ENCODE measurements at places on chromosomes 2 and 18.

DNA sequence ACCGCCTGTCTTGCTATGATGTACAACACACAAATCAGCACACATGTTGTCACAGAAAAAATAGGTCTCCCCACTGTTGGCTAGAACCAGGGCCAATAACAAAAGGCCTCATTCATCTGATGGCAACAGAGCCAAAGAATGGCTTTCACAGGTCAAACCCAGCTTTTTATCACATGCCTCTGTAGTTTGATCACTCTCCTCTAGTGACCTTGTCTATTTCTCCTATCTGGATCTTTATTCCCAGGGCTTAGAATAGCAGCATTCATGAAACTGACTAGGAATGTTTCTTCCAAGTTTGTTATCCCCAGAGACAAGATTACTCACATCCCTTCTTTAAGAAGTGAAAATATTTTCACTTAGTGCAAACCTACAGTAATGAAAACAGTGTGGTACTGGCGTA, 285.8 kb upstream of the GYPC start:
- no peak for DNase-seq

GRCh38 chr2:118309946-118310680, 221.8 kb downstream of the INSIG2 start:
- DNase-seq, result peak; percentile 6

DNA sequence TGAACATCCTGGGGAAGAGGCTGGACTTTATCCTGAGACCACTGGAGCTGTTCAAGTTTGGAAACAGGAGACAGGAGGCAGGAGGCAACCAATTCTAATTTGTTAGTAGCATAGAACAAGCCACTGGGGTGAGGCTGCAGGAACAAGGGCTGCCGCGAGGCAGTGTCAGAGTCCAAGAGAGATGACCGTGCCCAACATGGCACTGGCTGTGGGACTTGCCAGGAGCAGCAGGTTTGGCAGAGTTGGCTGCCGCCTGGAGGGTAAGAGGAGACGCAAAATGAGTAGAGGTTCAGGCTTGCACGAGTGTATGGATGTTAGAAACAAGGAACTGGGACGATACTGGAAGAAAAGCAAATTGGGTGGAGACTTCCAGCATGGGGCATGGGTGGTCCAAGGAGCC, 168.5 kb downstream of the TPGS2 start:
- no peak for DNase-seq

GRCh38 chr2:238418196-238418998, 8.3 kb upstream of the ASB1 start:
- no peak for DNase-seq

DNA sequence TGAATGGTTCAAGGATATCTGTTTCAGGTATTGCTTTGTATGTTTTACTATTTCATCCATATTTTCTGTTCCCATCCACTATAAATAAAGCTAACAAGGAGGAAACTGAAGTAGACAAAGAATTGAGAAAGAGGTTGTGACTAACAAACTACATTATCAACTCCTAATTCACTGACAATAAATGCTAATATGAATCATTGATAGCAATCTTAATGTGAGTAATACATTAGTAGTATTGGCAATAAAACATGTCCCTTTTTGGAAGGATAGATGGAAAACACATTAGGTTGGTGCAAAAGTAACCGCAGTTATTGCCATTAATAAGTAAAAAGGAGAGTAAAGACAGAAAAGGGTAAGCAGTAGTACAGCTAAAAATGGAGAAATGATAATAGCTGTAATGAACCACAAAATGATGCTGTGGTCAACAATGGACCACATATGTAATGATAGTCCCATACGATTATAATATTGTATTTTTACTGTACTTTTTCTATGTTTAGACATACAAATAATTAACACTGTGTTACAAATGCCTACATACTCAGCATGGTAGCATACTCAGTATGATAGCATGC, 104.7 kb downstream of the THADA start:
- no peak for DNase-seq

- no peak for DNase-seq
These were observed 48.0 kb downstream of the TCF7L1 start for GRCh38 chr2:85181134-85181631.
